Ascending aorta (tissue), 2 donors: ENCODE measurements at places on chromosomes 11 and 22. TPM values are rescaled to one million over a fixed set of nuclear protein-coding genes. Genes with fewer than 3 reads are reported as not detected.

GRCh38 chr11:33874910-33875490 lies 16.9 kb downstream of the LMO2 start:
- DNase-seq, result no peak

DNA sequence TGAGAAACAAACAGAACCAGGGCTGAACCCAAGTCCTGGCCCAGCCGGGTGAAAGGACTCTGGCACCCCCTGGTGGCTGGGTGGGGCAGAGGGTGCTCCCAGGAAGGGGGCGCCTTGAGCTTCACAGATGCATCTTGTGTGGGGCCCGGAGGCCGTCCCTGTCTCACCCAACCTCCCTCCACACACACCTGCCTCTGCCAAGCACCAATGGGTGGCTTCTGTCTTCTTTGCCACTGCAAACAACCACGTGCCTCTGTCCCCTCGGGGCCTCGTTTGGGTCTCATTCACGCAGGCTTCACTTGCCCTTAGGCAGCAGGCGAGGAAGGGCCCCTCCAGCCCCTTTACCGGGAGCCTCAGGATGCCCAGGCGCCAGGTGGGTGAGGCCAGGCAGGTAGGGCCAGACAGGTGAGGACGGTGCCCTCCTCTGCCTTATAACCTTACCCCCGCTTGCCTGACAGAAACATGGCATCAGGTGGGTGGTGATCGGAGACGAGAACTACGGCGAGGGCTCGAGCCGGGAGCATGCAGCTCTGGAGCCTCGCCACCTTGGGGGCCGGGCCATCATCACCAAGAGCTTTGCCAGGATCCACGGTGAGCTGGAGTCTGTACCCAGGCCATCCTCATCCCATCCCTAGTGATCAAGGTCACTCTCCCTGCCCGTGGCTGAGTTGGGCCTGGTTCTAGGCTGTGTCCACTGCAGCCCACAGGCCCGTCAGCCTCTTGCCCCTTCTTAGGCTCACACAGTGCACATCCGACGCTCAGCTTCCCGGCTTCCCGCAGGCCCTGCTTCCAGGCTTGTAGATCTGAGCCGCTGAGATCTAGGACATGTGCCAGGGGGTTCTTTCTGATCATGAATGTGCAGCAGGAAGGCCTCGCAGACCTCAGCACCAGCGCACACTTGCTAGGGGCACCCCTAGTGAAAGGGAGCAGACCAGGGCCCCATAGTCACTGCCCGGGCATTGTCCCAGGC lies 17.2 kb downstream of the POLR3H start:
- DNase-seq, result peak; percentile 75

DNA sequence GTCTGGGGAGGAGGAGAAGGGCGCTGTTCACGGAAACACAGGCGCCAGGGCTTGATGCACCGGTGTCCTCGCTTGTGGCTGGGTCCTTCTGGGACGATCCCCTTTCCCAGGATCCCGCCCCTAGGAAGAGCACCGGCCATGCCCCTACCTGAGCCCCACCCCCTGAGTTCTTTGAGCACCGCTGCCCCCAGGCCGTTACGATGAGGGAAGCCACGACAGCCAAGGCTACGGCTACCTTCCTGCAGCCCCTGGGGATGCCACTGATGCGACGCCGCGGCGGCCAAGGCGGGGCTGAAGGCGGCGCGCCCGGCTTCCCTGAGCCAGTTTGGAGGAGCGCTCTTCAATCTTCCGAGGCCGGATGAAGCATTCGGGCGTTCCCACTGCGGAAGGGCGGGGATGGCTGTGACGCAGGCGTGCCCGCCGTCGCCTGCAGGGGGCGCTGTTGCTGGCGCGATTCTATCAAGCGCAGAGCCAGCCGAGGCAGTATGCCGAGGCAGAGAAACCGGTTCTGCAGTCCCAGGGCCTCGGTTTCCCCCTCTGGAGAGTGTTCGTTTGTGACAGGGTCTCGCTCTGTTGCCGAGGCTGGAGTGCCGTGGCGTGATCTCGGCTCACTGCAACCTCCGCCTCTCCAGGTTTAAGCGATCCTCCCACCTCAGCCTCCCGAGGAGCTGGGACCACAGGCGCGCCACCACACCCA lies 9.7 kb upstream of the NEFH start:
- DNase-seq, result peak; percentile 66

DNA sequence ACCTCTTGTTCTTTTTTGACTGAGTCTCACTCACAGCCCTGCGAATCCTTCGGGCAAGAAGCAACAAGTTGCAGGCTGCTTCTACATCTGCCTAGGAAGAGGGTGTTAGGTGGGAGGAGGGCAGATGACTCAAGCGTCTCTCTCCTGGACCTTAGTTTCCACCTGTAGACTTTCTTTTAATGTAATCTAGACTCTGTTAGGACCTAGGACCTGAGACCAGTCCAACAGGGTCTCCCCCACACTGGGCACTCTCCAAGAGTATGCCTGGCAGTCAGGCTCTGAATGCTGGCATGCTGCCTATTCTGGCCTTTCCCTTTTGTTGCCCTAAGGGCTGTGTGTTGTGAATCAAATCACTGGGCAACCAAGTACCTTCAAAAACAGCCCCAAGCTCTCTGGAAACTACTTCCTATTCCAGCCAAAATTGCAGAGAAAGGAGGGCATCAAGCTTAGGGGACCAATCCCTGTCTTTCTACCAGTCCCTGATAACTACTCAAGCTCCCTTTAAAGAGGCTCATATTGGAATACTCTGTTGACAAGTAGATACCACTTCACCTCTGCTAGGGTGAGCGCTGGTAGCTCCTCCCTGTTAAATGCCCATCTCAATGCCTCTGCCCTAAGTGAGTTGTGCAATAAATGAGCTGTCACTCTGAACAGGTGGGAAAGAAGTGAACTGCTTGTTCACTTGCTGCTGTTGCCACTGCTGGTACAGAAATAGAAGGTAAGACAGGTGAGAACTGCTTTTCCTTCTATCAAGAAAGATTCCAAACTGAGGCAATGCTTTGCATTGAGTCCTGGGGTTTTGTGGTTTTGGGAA lies at the start of gene BBOX1:
BBOX1 (plus strand) TSS at position 514 of the 814 bp plus-strand sequence. CDS start 14,616 bp downstream, outside the sequence.
- no peak for DNase-seq

- DNase-seq, result no peak
These were observed 1.5 kb downstream of the LSP1 start for GRCh38 chr11:1854132-1854948.

- DNase-seq, result no peak
These were observed 39.4 kb downstream of the MOV10L1 start for GRCh38 chr22:50129121-50129736.

DNA sequence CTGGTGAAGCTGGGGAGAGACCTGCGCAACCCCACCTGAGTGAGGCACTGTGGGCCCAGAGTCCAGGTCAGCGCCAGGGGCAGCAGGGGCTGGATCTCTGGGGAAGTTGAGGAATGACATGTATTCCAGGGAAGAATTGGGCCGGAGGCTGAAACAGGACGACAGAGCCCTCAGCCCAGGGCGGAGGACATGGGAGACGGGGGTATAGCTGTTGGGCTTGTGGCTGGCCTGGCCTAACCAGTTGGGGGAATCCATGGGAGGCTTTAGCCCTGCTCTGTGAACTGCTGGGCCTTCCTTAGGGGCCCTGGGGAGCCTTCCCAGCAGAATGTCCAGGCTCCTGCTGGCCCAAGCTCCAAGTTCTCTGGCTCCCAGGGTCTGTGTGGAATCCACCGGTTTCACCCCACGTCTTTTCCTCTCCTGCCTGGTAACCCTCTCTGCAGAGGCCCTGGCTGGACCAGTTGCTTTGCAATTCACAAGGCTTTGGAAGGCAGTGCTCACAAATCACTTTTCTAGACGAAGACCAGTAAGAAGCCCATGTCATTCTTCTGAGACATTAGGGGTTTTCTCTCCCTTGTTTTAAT lies 50.4 kb upstream of the KCNQ1OT1 start:
- peak; percentile 4 for DNase-seq

- peak; percentile 50 for DNase-seq
These were observed at the start of gene MACROD1 for GRCh38 chr11:64165842-64166635. TSS of gene MACROD1 (minus strand) at chr11:64166113. CDS start at chr11:64165994, 119 bp downstream.

- no peak for DNase-seq
These were observed 269.0 kb upstream of the PDGFD start for GRCh38 chr11:104432981-104433380.

DNA sequence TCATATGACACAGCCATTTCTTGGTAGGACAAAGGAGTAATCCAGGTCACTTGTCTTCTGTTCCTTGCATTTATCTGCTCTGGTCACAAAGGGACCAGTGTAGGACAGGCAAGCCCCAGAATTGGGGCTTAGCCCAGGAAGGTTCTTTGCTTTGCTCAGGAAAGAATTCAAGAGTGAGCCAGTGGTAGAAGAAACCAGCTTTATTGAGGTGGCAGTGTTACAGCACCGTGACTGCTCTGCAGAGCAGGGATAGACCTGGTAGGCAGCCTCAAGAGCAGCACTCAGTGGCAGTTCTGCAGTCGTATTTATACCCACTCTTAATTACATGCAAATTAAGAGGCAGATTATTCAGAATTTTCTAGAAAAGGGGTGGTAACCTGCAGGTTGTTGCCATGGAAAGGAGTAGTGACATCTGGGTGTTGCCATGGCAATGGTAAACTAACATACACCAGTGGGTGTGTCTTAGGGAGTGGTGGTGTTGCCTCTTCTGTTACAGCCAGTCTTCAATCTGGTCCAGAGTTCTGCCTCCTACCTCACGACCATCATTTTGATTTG lies 84.9 kb upstream of the RAB1B start:
- no peak for DNase-seq

GRCh38 chr22:17924735-17925364 lies 99.5 kb downstream of the MICAL3 start:
- DNase-seq, result no peak

DNA sequence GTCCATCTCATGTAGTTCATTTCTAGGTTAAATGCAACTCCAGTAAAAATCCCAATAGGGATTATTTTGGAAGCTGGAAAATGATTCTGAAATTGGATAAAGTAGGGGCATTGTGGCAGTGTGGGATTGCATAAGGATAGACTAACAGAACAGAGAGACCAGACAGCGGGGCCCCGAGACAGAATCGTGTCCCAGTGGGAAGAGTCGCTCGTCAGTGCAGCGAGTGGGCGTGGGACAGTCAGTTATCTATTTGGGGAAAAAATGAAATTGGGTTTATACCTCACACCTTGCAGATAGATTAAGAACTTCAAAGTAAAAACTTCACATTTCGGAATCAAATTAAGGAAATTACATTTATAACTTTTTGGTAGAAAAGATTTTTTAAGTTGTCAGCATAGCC lies 10.6 kb downstream of the SART1 start:
- no peak for DNase-seq

DNA sequence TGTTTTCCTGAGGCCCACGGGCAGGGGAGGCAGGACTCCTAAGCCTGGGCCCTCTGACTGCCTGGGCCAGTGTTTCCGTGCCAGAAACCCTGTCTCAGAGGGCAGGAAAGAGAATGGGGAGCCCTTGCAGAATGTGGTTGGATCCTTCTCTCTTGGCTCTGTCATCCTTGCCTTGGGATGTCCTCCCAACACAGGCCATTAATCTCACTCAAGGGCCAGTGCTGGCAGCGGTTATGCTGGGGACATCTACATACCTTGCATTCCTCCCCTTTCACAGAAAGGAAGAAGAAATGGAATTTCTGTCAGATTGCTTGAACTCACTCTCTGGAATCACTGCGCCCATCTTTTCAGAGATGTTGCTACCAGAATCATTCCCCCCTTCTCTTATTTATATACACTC lies 296.9 kb downstream of the KIRREL3 start:
- no peak for DNase-seq

- no peak for DNase-seq
These were observed 440 bp upstream of the KLHL35 start for GRCh38 chr11:75433443-75433842.

DNA sequence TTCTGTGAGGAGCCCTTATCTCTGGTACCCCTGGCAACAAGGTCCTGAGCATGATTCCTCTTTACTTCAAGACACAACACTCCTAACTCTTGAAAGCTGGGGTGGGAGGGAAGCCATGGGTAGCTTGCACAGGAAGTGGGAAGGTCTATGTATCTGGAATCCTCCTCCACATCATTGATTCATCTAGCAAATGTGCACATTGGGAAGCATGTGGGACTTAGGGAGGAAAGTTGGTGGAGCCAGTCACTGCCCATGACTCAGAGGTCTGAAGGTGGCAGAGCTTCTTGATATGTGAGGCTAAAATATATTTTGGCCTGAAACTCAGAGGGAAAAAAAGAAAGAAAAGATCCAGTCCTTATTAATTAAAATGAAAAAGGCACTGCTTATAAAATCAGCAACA lies 1000.9 kb downstream of the DLG2 start:
- no peak for DNase-seq

DNA sequence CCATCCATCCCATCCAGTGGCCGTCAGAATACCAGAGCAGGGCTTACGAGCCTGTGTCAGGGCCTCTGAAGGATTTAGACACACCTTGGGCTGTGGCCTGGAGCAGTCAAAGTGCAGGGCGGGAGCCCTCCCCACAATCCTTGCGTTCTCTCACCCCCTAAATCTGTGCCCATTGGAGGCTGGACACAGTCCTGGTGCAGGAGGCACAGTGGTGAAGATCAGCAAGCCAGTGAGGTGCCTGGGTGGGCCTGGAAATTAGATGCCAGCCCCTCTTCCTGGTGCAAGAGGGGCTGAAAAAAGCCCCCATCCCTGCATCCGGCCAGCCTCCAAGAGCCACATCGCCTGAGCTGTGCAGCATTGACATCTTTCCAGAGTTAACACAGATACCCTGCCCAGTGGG lies 1045.8 kb downstream of the TBC1D22A start:
- DNase-seq, result no peak

DNA sequence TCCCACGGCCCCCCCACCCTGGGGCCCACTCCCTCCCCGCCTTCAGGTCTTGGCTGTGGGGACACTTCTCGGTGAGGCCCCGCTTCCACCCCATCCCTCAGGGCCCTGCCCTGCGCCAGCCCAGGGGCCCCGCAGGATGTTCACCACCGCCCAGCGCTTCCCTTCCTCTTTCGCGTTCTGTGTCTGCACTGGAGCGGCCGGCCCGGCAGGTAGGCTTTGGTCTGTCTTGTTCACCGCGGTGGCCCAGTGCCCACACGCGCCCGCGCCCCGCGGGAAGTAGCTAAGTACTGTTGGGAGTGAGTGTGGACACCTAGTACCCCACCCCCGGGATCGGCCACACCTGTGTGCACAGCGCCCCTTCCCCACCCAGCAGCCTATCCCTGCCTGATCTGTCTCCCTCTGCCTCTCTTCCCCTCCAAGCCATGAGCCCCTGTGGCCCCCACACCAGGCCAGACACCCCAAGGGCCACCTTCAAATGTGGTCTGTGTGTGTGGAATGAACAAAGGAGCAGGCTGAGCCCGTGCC lies 85.4 kb downstream of the WNT7B start:
- no peak for DNase-seq

- DNase-seq, result no peak
These were observed 63.4 kb downstream of the RCN1 start for GRCh38 chr11:32154275-32154674.

The LARGE2 gene
- not detected for total RNA-seq

The ARAP1 gene
- 238 TPM for total RNA-seq

The BIK gene
- not detected for total RNA-seq

The SCGB1D2 gene
- total RNA-seq, result not detected

The RBFOX2 gene
- total RNA-seq, result 58.1 TPM

The OR8B3 gene
- total RNA-seq, result not detected

The CHRM4 gene
- total RNA-seq, result not detected

The KCNA4 gene
- 0.11 TPM for total RNA-seq

The APOL5 gene
- total RNA-seq, result not detected

The OR5B3 gene
- total RNA-seq, result not detected

The CATSPERZ gene
- total RNA-seq, result not detected

The THAP7 gene
- total RNA-seq, result 37.9 TPM

The APLNR gene
- 15.1 TPM for total RNA-seq

The SLC25A45 gene
- total RNA-seq, result 11.4 TPM

The MFRP gene
- not detected for total RNA-seq

The CLCF1 gene
- 32.6 TPM for total RNA-seq

The SCGB1A1 gene
- not detected for total RNA-seq
